ENCODE measurements at places on chromosomes 11 and 22.

DNA sequence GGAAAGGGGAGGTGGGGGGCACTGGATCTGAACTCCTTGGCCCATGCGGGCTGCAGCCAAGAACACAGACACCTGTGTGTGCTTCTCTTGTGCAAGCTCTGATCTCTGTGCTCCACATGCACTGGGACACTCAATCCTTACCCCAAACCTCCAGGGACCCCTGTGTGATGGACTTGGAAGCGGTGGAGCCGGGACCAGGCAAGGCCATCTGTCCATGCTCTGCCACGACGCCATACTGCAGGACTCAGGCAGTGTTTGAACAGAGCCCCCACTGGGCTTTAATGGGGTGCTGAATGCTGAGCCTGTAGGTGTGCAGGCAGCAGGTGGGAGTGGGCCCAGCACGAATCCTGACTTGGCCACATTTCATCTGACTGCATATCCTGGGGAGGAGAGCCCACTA, 23.4 kb downstream of the PPM1F start:
- DNase-seq, result no peak

- peak; percentile 58 for DNase-seq
Measured at GRCh38 chr11:65498042-65498726, 661 bp upstream of the MALAT1 start.

GRCh38 chr11:1422481-1422880, 32.7 kb downstream of the BRSK2 start:
- DNase-seq, result no peak

- no peak for DNase-seq
Measured at GRCh38 chr11:128066399-128066798, 521.0 kb downstream of the ETS1 start.

GRCh38 chr11:64286801-64287159, 1.1 kb downstream of the GPR137 start:
- DNase-seq, result no peak

DNA sequence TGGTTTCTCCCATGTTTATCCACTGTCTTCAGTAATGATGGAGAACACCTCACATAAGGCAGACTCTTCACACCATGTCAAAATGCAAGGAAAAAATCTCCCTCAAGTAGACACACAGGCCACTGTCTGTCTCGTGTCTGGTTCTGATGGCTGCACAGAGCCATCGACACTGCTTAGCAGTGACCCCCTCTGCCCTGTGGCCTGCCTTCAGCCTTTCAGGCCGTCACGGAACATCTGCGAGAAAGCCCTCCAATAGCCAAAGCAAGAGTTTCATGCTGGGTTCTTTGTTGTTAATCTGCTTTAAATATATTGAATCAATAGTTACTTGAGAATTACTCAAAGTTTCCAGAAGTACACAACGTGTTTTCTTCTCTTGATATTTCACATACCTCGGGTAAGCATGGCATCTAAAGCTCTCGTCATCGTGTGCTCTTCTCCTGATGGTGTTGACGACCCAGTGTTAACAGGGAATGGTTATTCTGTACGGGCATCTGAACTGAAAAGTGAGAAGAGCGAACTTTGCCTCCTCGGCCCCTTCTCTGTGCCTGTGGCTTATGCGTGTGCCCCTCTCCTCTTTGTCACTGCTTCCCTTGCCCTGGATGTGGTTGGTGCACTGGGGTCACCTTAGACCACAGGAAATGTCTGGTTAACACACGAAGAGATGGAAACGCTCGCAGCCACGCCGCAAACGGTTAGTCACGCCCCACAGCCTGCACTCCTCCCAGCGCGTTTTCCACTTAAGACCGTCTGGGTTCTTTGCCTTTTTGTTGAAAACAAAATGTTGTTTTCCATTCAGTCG, 33.4 kb upstream of the CTTN start:
- no peak for DNase-seq
